Sigmoid colon (tissue), 7 donors: ENCODE measurements at places on chromosomes 5 and 9. TPM values are rescaled to one million over a fixed set of nuclear protein-coding genes. Genes with fewer than 3 reads are reported as not detected.
A peak's percentile ranks its signal among the peaks of the same experiment; 100 is the strongest.

Gene MYMK
- total RNA-seq: not detected

Gene DMRT3
- total RNA-seq: not detected

GRCh38 chr9:89036383-89036782, 45.1 kb downstream of the S1PR3 start:
- H3K36me3 ChIP-seq: no peaks in the 10 kb centered on the region
- H3K27ac ChIP-seq: no peak overlapping the region
- H3K4me3 ChIP-seq: no peak overlapping the region
- DNase-seq: no peak

DNA sequence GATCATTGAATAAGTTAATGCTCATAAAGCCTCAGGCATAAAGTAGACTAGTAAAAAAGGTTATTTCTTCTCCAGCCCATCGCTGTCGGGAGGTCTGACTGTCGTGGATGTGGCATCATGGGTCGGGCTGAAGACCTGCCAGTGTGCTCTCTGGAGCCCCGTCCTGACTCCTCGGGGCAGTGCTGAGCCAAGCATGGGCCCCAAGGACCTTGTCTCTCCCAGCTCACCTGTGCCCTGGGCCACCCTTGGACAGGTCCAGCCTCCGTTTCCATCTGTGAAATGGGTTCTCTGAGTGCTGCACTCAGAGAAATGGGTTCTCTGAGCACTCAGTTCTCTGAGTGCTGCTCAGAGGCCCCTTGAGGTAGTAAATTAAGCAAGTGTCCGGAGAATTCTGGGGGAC, 269.0 kb downstream of the GADD45G start:
- peak; percentile 4 for DNase-seq
- peak overlapping the region; percentile 64 for H3K27ac ChIP-seq
- H3K4me1 ChIP-seq: peaks cover 51% of the 10 kb centered on the region
- no peaks in the 10 kb centered on the region for H3K36me3 ChIP-seq
- H3K27me3 ChIP-seq: no peaks in the 10 kb centered on the region
- no peak overlapping the region for H3K4me3 ChIP-seq

- peaks cover 13% of the 10 kb centered on the region for H3K36me3 ChIP-seq
- H3K4me1 ChIP-seq: peaks cover 20% of the 10 kb centered on the region
- no peaks in the 10 kb centered on the region for H3K27me3 ChIP-seq
Observed at GRCh38 chr9:137744632-137745183, 125.9 kb downstream of the EHMT1 start.

DNA sequence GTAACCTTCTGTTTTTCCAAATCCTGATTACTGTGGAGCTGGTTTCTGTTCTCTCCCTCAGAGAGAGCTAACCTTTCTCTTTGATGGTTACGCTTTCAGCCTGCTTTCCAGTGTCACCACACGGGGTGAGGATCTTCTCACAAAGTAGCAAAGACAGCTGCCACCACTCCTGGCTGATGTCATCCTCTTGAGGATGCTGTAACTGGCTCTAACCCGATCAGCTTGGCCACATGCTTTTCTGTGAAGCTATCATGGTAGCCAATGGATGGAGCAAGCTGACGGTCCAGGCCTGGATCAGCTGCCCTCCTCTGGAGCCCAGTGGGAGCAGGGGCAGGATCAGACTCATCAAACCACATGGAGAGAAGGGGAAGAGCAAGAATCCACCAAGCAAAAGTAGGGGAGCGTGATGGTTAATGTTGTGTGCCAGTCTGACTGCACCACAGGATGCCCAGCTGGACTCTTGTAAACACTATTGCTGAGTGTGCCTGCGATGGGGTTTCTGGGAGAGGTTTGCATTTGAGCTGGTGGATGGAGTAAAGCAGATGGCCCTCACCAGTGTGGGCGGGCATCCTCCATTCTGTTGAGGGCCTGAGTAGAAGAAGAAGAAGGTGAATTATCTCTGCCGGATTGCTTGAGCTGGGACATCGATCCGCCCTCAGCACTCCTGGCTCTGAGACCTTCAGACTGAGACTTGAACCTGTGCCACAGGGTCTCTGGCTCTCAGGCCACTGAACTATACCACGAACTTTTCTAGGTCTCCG, 26.8 kb upstream of the ZNF354A start:
- no peaks in the 10 kb centered on the region for H3K36me3 ChIP-seq
- H3K4me3 ChIP-seq: no peak overlapping the region
- no peaks in the 10 kb centered on the region for H3K27me3 ChIP-seq
- no peak overlapping the region for H3K27ac ChIP-seq
- DNase-seq: no peak

DNA sequence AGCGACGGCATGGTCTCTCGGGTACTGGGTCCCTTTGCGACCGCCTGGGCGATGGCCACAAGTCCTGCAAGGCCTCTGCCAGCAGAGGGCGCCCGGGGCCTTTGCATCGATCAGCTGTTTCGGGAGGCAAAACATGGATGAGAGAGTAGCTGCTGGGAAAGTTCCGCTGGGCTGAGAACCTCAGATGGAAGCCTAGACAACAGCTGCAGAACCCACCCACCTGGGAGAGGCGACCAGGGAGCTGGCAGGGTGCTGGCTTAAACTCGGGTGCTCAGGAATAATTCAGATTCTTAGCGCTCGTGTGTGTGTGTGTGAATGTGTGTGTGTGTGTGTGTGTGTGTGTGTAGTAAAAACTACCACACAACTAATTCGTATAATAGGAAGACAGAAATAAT, 50.0 kb downstream of the TRIM32 start:
- H3K27ac ChIP-seq: no peak overlapping the region
- DNase-seq: peak; percentile 74
- H3K4me3 ChIP-seq: no peak overlapping the region
- H3K27me3 ChIP-seq: peaks cover 2% of the 10 kb centered on the region
- H3K4me1 ChIP-seq: no peaks in the 10 kb centered on the region

DNA sequence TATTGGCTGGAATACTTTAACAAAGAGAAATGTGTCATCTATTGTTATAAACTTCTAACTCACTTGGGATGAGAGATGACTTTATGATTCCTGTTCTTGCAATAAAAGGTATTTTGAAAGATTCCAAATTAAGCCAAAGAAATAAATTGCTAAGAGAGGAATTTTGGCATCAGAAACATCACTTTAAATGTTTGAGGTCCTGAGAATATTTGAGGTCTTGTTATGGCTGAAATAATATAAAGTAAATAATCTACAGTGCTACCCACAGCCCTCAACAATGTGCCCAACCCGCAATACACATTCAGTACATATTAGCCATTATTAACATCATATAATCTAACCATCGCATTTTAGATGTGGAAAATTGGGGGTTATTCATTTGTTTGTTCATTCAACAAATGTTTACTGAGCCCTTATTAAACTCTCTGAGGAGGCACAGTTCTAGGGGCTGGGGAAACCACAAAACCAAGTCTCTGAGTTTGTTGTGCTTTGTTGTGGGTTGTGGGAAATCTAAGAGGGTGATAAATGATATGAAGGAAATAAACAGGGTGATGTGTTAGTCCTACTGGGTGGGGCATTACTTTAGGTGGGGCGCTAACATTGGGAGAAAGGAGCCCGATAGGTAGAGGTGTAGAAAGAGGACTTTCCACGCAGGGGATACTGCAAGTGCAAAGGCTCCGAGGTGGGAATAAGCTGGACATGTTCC, 135.2 kb upstream of the CLINT1 start:
- H3K4me1 ChIP-seq: no peaks in the 10 kb centered on the region
- H3K36me3 ChIP-seq: no peaks in the 10 kb centered on the region
- no peak for DNase-seq
- no peak overlapping the region for H3K4me3 ChIP-seq
- H3K27me3 ChIP-seq: no peaks in the 10 kb centered on the region

GRCh38 chr5:22372376-22372775, 480.8 kb downstream of the CDH12 start:
- no peaks in the 10 kb centered on the region for H3K36me3 ChIP-seq
- no peak overlapping the region for H3K4me3 ChIP-seq
- no peaks in the 10 kb centered on the region for H3K4me1 ChIP-seq
- no peak overlapping the region for H3K27ac ChIP-seq
- no peak for DNase-seq
- no peaks in the 10 kb centered on the region for H3K27me3 ChIP-seq
